ENCODE measurements at places on chromosomes 2 and 18. TPM values are rescaled to one million over a fixed set of nuclear protein-coding genes. Genes with fewer than 3 reads are reported as not detected.

- DNase-seq: no peak
Observed at GRCh38 chr18:59114160-59114559, 25.5 kb upstream of the SEC11C start.

GPR75 gene
- 1.8 TPM for total RNA-seq

- peak; percentile 7 for DNase-seq
Observed at GRCh38 chr18:56702946-56703345, 51.8 kb downstream of the WDR7 start.

DNA sequence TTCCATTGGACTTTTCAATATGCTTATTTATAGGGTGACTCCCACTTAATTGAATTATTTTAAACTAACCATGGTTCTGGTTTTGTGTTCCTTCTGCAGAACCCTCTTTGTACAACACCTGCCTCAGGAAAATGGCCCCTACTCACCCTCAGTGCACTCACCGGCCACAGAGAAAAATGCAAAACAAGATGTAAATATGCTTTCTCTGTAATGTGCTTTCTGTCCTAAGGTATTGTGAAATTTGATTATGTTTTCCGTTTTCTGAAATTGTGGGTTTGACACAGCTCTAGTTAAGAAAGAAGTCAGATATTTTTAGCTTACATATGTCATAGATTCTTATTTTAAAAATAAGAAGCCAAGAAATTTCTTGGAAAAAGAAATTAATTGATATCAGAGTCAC is 357.7 kb upstream of the SMIM21 start:
- DNase-seq: no peak

DNA sequence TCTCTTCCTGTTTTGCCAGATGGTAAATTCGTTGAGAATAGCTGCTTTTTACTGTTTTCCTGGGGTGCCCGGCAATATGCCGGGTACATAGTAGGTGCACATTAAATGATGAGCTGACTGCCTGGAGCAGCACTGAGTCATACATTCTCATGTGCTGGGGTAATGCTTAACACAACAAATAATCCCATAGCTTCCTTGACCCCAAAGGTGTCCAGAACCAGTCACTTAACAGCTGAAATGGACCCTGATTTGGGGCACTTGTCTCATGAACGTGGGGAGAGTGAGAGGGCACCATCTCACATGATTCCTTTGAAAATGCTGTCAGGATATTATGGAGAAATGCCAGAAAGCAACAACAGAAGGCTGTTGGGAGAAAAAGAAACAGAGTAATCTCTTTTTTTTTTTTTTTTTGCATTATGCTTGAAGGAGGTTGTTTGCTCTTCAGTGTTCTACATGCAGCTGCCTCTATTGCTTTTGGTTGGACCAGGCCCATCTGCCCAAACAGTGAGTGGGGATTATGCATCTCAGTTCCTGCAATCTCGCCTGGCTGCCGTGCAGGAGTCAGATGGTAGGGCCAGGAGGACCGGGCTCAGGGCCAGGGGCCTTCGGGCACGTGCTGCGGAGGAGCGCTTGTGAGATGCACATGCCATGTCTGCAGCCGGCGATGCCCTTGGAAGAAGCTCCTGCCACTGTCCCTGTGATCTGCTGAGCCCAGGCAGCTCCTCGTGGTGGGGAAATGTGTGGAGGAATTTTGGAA is 162.1 kb downstream of the SH3RF3 start:
- DNase-seq: no peak

- DNase-seq: no peak
Observed at GRCh38 chr2:212708355-212708754, 169.8 kb upstream of the ERBB4 start.

DNA sequence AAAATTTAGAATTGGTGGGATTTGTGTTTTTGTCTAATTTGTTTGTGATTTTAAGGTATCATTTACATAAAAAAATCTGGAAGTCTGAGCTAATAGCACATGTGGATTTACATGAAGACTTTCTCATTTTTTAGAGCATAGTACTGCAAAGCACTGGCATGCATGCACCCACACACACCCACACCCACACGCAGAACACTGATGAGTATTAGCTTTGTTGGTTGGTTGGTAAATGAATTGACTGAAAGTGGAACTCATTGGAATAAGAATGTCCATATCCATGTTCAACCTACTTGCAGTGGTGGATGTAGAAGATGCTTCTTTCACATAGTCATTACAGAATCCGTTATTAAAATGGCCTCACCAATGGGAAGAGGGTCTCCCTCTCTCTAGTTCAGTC is 475.8 kb downstream of the PLCL1 start:
- DNase-seq: no peak

DNA sequence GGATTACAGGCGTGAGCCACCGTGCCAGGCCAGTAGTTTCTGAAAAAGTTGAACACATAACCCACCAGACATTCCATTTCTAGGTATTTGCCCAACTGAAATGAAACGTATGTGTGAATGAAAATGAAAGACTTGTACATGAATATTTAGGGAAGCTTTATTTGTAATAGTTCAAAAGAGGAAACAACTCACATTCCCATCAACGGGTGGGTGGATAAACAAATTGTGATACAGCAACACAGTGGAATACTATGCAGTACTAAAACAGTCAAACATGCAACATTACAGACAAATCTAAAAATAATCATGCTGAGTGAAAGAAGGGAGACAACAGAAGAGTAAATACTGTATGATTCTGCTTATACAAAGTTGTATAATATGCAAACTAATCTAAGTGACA is 46.8 kb downstream of the TMEM131 start:
- no peak for DNase-seq

- DNase-seq: no peak
Observed at GRCh38 chr2:199932312-199932855, 21.3 kb downstream of the C2orf69 start.

SEMA4F gene
- 6.4 TPM for total RNA-seq

RAPH1 gene
- 36.1 TPM for total RNA-seq

DNA sequence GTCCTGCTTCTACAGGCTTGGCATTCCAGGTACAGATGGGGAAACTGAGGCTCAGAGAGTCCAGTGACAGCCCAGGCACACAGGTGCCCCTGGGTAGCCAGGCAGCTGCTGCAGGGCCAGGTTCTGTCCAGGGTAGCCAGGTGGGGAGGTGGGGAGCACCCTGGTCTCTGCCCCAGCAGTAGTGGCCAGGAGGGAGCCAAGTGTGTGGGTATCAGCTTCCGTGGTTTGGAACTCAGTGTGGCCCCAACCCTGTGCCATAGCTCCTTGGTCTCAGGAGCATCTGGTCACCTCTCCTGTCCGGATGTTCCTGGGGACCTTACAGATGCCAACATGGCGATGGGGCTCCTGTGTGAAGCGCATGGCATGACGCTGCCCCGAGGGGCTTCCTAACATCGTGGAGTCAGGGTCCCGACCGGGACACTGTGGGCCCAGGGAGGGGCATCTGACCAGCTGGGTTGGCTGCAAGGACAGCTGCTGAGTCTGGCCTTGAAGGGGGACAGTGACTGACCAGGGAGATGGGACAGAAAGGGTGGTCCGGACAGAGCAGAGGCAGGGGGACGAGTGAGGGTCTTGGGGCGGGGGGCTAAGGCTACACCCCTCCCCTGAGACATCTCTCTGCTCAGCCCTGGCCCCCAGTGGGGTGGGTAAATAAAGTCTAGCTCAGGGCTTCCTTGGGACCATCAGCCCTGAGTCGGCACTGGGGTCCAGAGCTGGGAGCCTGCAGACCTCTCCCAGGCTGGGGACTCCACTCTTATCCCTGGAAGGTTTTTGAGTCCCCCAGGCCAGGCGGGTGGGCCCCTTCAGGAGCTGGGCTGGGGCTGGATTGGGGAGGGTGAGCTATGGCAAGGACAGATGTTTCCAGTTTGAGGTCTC is 76.0 kb upstream of the SMAD7 start:
- DNase-seq: no peak

- no peak for DNase-seq
Observed at GRCh38 chr2:165794536-165794928, 485 bp upstream of the GALNT3 start.
